ENCODE measurements at places on chromosomes 5 and 9.

GRCh38 chr5:54113060-54113459, 197.3 kb downstream of the ARL15 start:
- no peak for DNase-seq

DNA sequence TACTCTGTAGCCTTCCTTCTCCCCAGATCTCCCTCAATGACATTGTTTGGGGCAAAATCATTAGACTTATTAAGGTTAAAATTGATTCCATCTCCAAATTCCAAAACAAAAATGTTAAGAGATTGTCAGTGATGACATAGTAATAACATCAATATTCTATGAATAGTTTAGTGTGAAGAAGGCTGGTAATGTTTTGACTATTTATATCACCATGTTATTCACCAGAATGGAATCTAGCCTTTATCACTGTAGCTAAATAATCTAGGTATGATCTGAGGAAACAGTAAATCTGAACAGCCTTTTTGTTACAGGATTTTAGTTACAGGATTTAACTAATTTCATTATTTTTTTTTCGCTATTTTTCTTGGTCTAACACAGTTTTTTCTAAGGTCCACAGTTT, 929 bp upstream of the PLPP6 start:
- DNase-seq = no peak

DNA sequence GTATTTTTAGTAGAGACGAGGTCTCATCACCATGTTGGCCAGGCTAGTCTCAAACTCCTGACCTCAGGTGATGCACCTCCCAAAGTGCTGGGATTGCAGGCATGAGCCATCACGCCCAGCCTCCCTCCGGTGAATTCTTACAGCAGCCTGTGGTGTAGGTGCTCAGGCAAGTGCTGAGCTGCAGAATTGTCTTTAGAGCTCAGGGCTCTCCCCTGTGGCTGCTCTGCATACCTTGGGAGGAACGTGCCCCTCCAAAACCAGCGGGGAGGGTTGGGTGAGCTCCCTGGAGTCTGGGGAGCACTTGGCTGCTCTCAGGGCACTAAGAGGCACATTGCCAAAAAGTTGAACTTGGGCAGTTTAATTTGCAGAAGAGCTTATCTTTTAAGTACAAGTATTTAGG, 29.4 kb downstream of the SECISBP2 start:
- no peak for DNase-seq

- DNase-seq = no peak
These were observed 32.7 kb downstream of the MORN5 start for GRCh38 chr9:122192261-122192875.

DNA sequence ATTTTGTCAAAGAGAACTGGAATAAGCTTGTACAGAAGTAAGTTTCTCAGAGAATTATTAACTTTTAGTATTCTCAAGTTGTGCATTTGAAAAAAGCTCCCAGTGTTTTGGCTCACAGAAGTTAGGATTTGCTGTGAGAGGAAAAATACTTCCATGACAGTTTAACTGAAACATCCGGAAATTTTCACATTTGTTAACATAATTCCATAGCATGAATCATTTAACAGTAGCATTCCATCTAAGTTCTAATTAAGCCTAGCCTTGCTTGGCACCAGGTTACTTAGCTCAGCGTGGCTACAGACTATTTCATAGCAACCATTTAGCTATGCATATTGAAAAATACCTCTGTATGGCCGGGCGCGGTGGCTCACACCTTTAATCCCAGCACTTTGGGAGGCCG, 90.8 kb downstream of the LNPEP start:
- no peak for DNase-seq

DNA sequence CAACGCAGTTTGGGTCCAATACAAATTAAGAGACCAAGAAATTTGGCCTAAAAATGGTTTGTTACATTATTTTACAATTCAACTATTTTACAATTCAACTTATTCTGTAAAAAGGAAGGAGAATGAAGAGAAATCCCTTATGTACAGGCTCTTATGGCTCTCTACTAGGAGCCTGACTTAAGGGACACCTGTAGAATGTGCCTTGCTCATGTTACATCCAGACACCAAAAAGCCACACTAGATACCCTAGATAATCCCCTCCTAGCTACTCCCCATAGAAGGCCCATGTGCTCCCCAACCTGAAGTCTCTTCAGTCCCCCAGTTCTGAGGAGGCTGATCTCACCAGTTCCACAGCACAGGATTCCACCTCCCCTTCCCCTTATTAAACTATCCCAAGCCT, 14.1 kb upstream of the NNT start:
- DNase-seq = no peak

- DNase-seq = no peak
These were observed 18.7 kb downstream of the PRUNE2 start for GRCh38 chr9:76887003-76887821.

- no peak for DNase-seq
These were observed 4.7 kb downstream of the SLC2A6 start for GRCh38 chr9:133474215-133474614.

- no peak for DNase-seq
These were observed 21.0 kb downstream of the TSC1 start for GRCh38 chr9:132923346-132923902.

DNA sequence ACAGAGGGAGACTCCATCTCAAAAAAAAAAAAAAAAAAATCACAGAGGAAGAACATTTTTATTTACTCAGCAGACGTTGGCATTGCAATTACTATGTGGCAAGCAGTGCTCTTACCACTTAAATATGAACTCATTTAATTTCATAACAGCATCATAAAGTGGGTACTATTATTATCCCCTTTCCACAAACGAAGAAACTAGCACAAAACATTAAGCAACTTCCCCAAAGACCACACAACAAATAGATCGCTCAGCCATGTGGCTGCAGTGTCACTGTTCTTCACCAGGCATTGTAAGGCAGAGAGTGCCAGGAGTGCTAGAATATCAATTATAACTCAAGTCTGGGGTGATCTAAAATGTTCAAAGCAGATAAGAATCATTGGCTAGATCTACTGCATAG, 69.8 kb upstream of the PLPP6 start:
- no peak for DNase-seq

DNA sequence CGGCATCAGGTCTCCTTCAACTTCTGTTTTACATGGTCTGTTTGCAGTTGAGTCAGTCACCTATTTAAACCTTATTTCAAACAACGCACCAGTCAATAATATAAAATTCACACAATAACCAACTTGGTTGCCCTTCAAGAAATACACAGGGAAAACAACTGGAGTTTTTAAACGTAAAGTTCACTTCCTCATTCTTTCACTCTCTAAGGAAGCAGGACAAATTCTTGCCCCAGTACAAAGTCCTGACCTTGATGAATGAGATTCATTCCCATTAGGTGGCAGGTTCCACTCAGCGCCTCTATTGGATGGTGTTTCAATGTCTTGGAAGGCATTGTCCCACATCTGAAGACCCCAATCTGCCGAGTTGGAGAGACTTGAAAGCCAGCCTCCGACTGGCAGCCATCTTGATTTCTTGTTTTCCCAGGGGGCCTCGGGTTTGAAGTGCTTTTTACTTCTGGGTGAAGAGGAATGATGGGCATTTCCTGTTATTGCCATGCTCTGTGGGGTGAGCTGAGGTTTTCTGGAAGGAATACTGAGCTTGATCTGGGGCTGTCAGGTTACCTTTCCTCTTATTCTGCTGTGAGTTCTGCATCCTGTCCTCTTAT, 105.0 kb downstream of the ACER2 start:
- DNase-seq = no peak

GRCh38 chr5:58974601-58975000, 391.7 kb downstream of the RAB3C start:
- no peak for DNase-seq

- no peak for DNase-seq
These were observed 61.8 kb upstream of the SLC30A5 start for GRCh38 chr5:69032009-69032408.

GRCh38 chr9:15468145-15468544, 42.6 kb downstream of the PSIP1 start:
- DNase-seq = no peak

- DNase-seq = no peak
These were observed 162.4 kb downstream of the TTC39B start for GRCh38 chr9:15144622-15145061.

DNA sequence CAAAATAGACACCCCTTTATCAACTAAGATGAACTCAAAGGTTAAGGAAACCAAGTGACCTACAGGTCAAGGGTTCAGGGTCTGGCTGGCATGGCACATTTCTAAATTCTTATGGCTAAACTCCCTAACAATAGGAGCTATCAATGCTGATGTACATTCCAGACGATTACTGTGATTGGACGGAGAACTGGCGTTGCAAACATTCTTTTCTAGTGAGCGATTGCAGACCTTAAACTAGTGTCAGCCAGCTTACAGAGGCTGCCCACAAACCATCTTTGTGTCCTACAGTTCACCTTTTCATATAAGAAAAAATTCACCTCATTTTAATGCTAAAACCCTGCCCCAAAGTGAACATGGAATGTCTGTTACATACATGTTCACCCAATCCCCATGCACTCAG, 382.9 kb downstream of the MAT2B start:
- no peak for DNase-seq

GRCh38 chr5:116479776-116480675, 94.6 kb downstream of the SEMA6A start:
- DNase-seq = no peak

- DNase-seq = no peak
These were observed 13.2 kb downstream of the ATOX1 start for GRCh38 chr5:151745071-151745705.

GRCh38 chr5:89308606-89309040, 425.6 kb upstream of the MEF2C start:
- DNase-seq = no peak

DNA sequence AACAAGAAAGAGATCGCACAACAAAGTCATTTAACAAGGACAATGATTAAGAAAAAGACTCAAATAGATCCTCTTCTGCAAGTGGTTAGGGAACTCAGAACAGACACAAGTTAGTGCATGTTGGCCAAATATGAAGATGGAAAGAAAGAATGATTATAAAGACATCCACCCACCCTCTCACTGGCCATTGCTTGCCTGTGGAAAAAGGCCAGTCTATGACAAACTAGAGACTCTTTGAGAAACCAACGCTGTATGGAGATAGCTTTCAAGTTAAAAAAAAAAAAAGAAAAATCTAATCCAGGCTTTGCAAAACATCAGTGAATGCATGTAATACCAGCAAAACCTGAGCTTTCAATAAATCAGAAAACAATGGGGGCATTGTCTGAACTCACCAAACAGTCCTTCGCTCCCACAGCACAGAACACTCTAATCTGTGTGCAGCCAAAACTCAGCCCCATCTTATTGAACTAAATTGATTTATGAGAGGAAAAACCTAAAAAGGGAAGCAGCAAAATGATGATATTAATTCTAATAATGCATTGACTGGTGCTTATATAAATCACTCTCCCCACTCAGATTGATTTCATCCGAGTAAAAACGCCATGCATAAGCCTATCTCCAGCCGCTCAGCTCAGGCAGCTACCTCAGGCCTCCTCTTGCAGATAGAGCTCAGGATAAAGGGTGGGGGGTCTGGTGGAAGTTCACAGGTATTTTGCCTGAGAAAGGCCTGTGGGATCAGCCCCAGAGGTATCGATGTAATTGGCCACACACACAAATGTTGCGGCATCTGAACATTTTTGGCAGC, 547.1 kb downstream of the CCDC171 start:
- no peak for DNase-seq

DNA sequence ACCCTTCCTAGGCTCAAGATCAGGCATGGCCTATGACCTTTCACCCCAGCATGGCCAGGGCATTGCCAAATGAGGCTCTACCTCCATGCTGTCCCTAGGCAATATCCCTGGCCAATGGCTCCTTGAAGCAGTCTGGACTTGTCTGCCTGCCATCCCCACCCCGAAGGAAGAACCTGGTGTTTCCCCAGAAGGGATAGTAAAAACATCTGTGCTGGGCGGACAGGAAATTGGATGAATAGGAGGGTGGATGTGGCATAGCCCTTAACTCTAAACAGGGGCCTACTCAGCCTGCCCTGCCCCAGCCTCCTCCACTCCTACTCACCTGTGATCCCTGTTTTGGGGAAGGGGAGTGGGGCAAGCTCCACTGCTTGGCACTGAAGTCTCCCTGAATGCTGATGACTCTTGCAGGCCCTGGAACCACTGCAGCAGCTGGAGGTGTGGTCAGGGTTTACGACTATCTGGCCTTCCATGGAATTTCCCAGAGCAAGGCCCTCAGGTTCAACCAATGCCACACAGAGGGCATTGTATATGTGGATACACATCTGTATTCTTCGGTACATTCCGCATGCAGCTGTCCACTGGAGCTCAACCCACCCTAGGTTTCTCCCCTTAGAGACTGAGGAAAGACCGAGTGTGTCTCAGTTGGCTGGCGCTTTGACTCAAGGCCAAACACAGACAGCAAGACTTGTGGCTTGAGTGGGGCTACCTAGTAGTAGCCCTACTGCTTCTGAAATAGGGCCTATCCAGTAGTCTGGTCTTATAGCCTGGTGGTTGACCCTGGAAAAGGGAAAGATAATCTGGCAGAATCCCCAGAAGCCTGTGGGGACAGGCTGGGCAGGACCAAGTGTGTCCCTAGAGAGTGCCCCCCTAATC, 6.4 kb upstream of the P4HA2 start:
- no peak for DNase-seq

DNA sequence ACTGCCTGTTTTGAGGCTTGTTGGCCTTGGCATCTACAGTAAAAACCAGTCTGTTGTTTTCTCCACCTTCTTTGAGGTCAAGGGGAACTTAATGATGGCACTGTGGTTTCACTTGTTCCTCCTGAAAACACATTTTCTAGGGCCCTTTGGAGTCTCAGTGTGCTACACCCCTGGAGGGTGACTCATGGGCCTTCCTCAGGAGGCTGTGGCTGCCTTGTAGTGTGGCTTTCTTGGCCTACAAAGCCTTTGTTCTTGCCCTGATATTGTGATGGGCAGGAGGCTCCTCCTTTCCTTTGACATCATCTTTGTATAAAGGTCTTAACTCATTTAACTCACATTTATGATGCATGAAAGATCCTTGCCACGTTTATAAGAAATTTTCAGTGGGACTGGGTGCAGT, 56.3 kb upstream of the GPBP1 start:
- DNase-seq = no peak

GRCh38 chr5:141681695-141682641, at the start of gene ARAP3:
Gene ARAP3, minus strand, starts transcription at chr5:141682230. Its CDS starts 1,744 bp downstream, at chr5:141680486.
- DNase-seq = no peak

DNA sequence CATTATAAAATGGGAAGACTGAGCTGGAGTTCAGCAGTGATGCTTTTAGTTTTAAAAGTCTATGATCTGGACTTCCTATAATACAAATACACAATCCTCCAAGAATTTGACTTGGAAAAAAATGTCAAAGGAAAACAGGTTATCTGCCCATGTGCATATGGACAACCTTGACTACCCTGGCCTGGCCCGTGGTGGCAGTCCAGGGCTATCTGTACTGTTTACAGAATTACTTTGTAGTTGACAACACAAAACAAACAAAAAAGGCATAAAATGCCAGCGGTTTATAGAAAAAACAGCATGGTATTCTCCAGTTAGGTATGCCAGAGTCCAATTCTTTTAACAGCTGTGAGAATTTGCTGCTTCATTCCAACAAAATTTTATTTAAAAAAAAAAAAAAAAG, 17.3 kb downstream of the MOCS2 start:
- no peak for DNase-seq

- no peak for DNase-seq
These were observed 34.9 kb upstream of the ZNF462 start for GRCh38 chr9:106828070-106828469.

GRCh38 chr9:136985853-136986252, 3.1 kb downstream of the LCNL1 start:
- no peak for DNase-seq

GRCh38 chr9:109863961-109864360, 84.0 kb downstream of the PALM2AKAP2 start:
- DNase-seq = no peak

GRCh38 chr5:170021506-170021905, 41.2 kb upstream of the INSYN2B start:
- DNase-seq = no peak

Measured in SK-N-MC (cell line).